ENCODE measurements at places on chromosomes 16 and 17. TPM values are rescaled to one million over a fixed set of nuclear protein-coding genes. Genes with fewer than 3 reads are reported as not detected.

Gene MIEF2
- 14.7 TPM for total RNA-seq

Gene PRDM7
- not detected for total RNA-seq

Gene RASL10B
- 1.4 TPM for total RNA-seq

Gene IRX3
- 5.7 TPM for total RNA-seq

Gene HERPUD1
- total RNA-seq = 111 TPM

Gene VTN
- total RNA-seq = 0.22 TPM

DNA sequence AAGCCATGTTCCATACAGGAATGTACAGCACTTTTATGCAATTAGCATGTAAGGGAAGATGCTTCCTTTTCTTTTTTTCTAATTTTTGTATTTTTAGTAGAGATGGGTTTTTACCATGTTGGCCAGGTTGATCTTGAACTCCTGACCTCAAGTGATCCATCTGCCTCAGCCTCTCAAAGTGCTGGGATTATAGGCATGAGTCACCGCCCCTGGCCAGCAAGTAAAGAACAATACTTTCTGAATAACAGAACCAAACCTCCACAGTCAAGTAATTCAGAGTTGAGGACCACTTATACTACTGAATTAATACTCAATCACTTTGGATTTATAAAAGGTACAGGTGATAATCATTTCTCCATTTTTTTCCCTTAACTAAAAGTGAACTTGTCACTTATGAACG lies 13.0 kb downstream of the C16orf87 start:
- H3K36me3 ChIP-seq = no peaks in the 10 kb centered on the region
- no peaks in the 10 kb centered on the region for H3K27me3 ChIP-seq
- no peak overlapping the region for H3K4me3 ChIP-seq

GRCh38 chr17:80559825-80560251 lies 15.2 kb downstream of the RPTOR start:
- DNase-seq = no peak
- peaks cover 9% of the 10 kb centered on the region for H3K4me1 ChIP-seq
- H3K27ac ChIP-seq = no peak overlapping the region
- no peaks in the 10 kb centered on the region for H3K27me3 ChIP-seq

DNA sequence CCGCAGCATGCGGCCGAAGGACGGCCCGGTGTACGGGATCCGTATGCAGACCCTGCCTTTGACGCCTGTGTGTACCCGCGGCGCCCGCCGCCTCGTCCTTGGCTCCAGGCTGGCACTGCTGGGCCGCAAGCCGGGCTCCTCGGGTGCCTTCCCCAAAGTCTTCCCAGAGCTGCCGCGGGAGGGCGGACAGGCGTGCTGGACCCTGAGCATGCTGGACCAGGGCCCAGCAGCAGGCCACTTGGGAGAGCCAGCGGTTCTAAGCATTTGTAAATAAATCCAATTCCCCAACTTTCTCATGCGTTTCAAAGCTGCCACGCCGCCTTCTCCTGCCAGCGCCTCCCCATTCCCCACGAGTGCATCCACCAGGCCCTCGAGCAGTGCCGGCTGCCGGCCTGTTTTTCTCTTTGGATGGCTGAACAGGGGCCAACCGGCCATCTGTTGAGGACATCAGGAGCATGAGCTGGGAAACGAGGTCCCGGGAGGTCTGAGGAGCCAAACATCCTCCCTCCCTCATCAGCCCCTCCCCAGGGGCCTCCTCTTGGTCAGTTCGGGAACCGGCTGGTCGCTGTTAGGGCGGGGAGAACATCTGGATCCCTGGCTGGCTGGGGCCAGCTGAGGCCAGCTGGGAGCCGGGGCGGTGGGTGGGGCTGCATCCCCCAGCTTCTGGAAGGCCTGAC lies 20.5 kb upstream of the PABPN1L start:
- peaks cover 5% of the 10 kb centered on the region for H3K36me3 ChIP-seq
- no peaks in the 10 kb centered on the region for H3K4me1 ChIP-seq
- H3K27ac ChIP-seq = no peak overlapping the region
- H3K27me3 ChIP-seq = peaks cover 38% of the 10 kb centered on the region

GRCh38 chr16:31403590-31404352 lies 10.6 kb downstream of the ITGAD start:
- peaks cover 9% of the 10 kb centered on the region for H3K27me3 ChIP-seq
- peak overlapping the region; percentile 55 for H3K4me3 ChIP-seq
- no peaks in the 10 kb centered on the region for H3K36me3 ChIP-seq
- H3K27ac ChIP-seq = no peak overlapping the region

DNA sequence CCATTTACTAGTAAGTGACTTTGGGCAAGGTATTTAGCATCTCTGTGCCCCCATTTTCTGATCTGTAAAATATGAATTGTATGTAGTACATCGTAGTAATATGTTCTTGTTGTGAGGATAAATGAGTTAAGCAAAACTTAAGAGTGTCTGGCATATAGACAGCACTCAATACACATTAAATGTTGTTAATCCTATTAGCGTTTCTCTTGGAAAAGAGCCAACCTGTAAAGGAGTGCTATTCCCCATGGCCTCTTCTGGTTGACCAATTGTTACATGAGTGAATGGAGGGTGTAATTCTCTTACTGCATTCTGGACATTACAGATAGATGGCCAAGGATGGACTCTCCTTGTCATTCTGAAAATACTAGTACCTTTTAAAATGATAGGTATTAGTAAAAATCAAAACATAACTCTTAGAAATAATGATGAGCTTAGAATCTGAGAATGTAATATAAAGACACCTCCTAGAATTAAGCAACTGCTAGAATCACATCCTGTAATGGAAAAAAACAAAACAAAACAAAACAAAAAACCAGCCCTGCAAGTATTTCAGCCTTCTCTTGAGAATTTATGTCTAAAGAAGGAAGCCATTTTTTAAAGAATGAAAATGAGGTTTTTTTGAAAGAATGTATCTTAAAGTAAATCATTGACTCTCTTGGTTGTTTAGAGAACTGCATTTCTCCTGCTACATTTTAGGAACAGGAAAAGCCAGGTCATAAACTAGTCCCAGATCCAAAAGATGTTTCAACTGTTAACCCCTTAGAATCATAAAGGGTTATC lies 30.5 kb downstream of the IQCK start:
- peaks cover 93% of the 10 kb centered on the region for H3K4me1 ChIP-seq
- H3K27ac ChIP-seq = peak overlapping the region; percentile 98
- H3K27me3 ChIP-seq = no peaks in the 10 kb centered on the region
- H3K4me3 ChIP-seq = no peak overlapping the region

GRCh38 chr16:89842471-89843408 lies 14.5 kb downstream of the SPIRE2 start:
- no peak for DNase-seq
- H3K27ac ChIP-seq = no peak overlapping the region
- no peaks in the 10 kb centered on the region for H3K27me3 ChIP-seq
- H3K4me3 ChIP-seq = no peak overlapping the region
- H3K36me3 ChIP-seq = peaks cover 35% of the 10 kb centered on the region

- peaks cover 43% of the 10 kb centered on the region for H3K4me1 ChIP-seq
- H3K36me3 ChIP-seq = peaks cover 57% of the 10 kb centered on the region
- no peak overlapping the region for H3K4me3 ChIP-seq
- H3K27ac ChIP-seq = no peak overlapping the region
- DNase-seq = no peak
Observed at GRCh38 chr16:3017344-3017743, 639 bp downstream of the CLDN6 start.

Data from Calu3 (cell line).